Stimulated activated naive CD8-positive, alpha-beta T cell treated with anti-CD3 and anti-CD28 coated beads, Interleukin-15, amount 100 ng/mL, for 72 hours (primary cell): ENCODE measurements at places on chromosomes 12 and 14.

DNA sequence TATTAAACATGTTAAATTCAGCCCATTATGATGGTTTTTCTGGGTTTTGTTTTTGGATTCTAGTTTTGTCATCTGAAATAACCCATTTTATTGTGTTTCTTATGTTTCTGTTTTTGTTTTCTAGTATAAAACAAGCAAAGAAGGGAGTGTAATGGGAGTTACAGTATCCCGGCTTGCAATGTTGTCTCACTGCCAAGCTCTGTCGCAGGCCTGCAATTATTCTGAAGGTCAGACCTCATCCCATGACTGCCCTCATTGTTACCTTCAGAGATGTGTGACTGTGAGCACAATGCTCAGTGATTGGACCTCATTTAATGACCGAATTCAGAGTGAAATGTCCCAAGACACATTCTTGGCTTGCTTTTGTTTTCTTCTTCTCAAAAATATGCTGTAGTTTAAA lies 73.0 kb upstream of the ATF1 start:
- DNase-seq, result no peak

- no peak for DNase-seq
Observed at GRCh38 chr12:109258607-109259544, 50.2 kb downstream of the FOXN4 start.

- no peak for DNase-seq
Observed at GRCh38 chr12:3081886-3082285, 4.7 kb downstream of the TSPAN9 start.

- peak; percentile 65 for DNase-seq
Observed at GRCh38 chr12:115916910-115917668, 360.4 kb downstream of the MED13L start.

- no peak for DNase-seq
Observed at GRCh38 chr12:96886998-96887677, 19.9 kb upstream of the NEDD1 start.
